ENCODE measurements at places on chromosomes 2 and 18.
A peak's percentile ranks its signal among the peaks of the same experiment; 100 is the strongest.

DNA sequence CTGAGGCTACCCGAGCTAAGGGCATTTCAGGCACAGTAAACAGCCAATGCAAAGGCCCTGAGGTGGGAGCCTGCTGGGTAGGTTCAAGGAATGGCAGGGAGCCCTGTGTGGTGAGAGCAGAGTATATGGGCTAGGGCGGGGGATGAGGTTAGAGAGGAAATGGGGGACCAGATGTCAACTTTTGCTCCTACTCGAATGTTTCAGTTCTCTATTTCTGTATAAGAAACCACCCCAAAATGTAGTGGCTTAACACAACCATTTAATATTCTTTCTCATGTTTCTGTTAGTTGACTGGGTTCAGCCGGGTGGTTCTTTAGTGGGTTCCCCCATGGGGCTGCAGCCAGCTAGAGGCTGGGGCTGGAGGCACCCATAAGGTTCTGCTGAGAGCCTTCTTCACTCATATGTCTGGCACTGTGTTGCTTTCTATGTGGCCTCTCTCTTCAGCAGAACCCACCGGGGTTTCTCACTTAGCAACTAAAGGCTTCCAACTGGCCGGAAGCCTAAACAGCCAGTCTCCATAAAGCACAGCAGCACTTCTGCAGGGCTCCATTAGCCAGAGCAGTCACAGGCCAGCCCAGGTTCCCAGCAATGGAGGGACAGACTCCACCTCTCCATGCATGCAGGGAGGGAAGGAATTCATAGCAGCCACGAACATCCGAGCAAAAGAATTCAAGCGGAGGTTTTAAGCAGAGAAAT is 5.6 kb upstream of the ATOH8 start:
- no peak for DNase-seq

DNA sequence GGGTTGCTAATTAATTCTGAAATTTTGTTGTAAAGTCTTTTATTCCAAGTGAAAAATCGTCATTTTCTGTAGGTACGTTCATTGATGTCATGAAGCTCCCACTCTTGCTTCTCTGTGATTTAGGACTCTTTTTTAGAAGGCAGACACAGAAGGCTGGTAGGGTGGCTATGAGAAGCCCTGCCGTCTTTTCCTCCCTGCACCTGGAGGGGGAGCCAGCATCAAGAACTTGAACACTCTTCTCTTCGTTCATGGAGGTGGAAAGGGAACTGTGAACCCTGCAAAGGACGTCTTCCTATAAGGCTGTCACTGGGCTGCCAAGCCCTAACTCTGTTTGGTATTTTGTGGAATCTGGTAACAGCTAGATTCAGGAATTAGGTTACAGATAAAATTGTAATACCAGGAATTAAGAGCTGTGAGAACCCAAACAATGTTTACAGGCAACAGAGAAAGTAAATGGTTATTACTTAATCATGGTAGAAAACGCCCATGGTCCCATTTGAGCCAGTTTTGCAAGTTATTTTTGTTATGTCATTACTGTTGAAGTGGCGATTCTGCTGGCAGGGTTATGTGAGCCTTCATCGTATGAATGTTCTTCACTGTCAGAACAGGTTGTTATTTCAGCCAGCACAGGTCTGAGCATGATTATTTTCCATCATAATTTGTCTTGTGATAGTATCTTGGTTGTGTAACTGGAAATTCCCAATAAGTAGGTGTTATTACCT is 112.2 kb downstream of the OSBPL6 start:
- DNase-seq = peak; percentile 10

DNA sequence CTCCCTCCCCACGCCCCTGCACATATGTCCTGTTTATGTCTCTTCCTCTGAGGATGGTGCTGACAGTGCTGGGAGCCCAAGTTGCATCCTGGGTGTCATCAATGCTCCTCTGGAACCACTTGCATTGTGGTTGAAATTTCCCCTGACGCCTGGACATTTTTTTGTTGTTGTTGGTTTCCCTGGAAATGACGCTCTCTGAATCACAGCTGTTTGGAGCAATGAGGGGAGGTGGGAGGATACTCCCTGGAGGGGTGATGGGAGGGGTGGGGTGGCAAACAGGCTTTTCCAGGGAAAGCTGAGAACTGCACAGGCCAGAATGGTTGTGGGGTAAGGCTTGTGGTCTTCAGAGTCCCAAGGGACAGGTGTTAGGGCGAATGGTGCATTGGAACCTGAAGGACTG is 29.6 kb downstream of the CELF4 start:
- DNase-seq = no peak

- DNase-seq = peak; percentile 45
Measured at GRCh38 chr2:199462956-199463692, 5.4 kb upstream of the SATB2 start.

- DNase-seq = no peak
Measured at GRCh38 chr2:66748939-66749338, 314.0 kb downstream of the MEIS1 start.

- DNase-seq = no peak
Measured at GRCh38 chr2:169715379-169716237, 18.0 kb upstream of the KLHL23 start.

- DNase-seq = no peak
Measured at GRCh38 chr2:148725564-148725963, 81.0 kb downstream of the EPC2 start.

DNA sequence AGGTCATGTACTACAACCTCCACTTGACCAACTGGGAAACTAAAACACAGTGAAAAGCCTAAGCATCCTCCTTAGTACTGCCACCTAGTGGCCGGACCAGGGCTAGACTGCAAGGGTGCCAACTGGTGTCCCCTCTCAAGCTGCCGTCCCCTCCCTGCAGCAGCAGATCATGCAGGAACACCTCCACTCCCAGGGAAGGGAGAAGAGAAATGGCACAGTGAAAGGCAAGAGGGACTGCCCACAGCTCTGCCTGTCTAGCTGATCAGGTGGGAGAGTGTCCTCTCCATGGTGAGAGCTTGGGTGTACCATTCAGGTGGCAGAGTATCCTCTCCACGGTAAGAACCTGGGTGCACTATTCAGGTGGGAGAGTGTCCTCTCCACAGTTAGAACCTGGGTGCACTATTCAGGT is 78.1 kb downstream of the AAK1 start:
- peak; percentile 59 for DNase-seq

DNA sequence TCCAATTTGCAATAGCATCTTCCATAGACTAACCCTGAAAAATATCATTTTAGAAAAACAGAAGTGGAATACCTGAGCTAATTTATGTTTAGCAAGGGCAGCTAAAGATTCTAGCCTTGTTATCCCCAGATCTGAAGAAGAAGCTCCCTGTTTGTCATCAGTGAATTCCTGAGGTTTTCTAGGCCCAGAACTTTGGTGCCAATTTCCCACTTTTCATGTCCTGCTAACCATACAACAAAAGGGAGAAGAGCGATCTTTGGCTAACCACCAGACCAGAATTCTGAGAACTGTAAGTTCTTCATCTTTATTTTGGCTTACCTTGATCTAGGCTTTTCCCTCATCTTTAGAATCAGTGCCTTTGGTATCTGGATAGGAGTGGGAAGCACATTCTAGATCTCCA is 51.3 kb upstream of the RASGRP3 start:
- no peak for DNase-seq

DNA sequence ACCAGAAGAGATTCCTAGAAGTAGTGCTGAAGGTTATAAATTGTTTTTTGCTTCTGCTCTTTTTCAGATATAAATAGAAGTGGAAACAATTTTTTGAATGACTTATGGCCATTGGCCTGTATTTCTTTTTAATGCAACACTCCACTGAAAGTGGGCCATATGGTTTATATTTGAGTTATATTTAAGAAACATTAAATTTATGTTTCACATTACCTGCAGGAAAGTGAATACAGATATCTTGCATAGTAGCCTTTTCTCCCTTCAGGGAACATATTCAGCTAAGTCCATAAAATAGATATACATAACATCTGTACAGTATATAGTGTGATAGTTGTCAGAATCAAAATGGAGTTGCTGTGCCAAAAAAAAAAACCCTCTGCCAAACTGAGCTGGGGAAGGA is 53.1 kb upstream of the EFEMP1 start:
- DNase-seq = no peak

DNA sequence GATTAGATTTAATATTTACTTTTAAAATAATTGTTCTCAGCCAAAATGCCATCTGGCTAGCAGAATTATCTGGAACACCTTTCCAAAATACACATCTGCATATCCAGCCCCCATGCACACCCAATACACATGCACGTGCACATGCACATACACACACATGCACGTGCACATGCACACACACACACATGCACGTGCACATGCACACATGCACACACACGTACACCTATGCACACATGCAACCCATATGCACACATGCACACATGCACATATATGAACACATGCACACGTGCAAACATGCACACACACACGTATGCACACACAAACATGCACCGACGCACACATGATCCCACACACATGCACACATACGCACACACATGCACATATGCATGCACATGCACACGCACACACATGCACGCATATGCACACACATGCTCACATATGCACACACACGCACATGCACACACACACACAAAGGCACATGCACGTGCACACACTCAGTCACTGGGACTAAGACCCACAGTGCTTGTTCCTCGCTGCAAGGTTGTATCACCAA is 53.5 kb downstream of the COPS8 start:
- DNase-seq = no peak

DNA sequence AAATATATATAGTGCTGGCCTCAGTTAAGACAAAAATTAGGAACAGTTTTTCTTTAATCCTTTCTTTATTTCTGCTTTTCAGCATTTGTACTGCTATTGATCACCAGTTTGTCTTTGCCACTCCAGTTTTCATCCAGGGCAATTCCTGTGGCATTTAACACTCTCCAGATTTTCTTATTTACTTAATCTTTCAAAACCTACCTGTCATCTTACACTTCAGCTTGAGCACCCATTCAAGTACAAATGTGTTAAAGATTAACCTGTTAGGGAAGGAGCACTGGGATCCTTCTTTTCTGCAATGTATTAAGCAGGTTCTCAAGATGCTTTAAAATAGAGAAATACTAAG is 101.8 kb upstream of the SCN1A start:
- DNase-seq = no peak

- no peak for DNase-seq
Measured at GRCh38 chr2:10417551-10418335, 30.4 kb downstream of the ODC1 start.

DNA sequence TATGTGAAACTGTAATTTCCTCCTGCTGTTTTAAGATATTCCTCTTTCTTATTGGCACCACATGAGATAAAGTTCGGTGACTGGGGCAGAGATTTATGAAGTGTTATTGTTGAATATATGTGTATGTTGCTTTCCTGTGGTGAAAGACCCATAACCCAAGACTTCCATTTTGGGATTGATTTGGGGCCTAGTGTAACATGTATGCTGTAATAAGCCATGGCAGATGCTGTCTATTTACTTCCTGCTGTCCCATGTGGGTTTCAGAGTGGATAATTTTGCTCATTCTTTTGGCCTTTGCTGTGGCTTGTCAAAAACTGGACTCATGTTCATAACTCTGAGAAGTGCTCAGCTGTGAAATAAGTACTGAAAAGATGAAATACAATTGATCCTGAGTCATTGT is 10.8 kb upstream of the MYO1B start:
- DNase-seq = no peak

DNA sequence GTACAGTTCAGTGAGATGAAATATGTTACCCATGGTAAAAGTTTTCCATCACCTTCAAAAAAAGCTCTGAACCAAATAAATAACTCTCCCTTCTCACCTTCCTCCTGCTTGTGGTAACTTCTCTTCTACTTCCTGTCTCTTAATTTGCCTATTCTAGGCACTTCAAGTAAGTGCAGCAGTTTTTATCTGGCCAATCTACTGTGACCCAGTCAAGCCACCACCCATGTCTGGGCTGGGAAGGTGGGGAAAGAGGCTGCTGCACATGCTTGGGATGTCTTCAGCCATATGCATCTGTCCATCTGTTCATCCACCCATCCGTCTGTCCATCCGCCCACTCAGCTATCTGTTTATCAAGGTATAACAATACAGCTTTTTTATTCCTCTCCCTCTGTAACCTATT is 31.6 kb downstream of the ZNF532 start:
- no peak for DNase-seq

DNA sequence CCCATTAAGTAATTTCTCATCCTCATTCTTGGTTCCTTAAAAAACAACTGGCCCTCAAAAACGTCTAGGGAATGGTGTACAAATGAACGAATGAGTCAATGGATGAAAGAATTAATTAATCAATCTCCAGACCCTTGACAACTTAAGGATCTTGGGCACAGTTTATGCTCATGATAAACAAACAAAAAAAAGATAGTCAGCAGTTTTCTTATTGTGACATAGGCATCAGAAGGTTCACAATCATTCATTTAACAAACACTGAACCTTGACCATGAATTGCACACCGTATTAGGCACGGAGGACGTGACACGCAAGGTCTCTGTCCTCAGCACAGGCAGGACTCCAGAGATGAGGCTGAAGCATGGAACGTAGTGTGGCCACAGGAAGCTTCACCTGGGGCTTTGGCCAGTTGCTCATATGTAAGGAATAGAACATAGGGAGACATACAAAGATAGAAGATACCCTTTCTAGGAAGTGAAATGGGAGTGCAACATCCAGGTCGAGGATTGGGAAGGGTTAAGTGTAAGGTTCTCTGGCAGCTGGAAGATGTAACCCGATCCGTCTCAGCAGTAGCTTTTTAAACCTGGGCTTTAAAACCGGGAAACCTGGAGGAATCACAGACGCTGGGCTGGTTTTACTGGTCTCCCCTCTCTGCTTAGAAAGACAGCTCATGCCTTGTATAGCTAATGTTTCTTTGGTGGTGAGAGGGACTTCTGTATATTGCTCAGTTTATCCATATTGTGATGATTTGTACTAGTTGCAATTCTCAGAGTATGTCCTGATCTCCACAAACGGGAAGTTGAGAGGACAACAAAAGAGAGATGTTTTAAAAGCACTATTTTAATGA is 8.9 kb upstream of the LTBP1 start:
- no peak for DNase-seq

- no peak for DNase-seq
Measured at GRCh38 chr2:178059681-178060080, 12.9 kb downstream of the PDE11A start.

- no peak for DNase-seq
Measured at GRCh38 chr2:198441901-198442300, 637.5 kb downstream of the PLCL1 start.

GRCh38 chr2:236748385-236748784 is 178.8 kb downstream of the ACKR3 start:
- peak; percentile 50 for DNase-seq

DNA sequence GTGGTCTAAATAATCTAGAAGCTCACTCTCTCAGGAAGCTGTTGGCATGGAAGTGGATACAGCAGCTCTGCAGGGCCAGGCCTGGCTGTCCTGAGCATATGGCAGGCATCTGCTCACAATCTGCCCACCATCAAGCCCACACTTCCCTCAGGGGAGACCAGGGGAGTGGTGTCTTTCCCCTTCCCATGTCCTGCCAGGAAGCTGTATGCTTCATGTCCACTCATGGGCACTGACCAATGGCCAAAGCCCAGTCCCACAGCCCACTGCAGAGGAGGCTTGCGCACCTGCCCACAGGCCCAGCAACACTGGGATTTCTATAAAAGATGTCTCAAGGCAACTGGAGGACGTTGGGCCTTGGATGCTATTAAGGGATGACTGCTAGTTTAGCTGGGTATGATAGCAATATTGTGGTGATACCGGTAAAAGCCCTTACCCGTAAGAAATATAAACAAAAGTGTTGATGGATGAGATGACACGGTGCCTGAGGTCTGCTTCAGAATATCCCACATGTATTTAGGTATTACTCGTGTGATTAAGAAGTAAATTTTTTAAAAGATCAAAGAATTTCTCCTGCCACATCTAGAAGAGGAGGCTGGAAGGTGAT is 106.7 kb upstream of the CTDP1 start:
- DNase-seq = no peak

GRCh38 chr2:113376913-113377445 is 60.5 kb upstream of the ZNG1B start:
- peak; percentile 36 for DNase-seq

Measured in CD4-positive, alpha-beta T cell treated with Interleukin-1 beta for 1 hour (primary cell).